ENCODE measurements at places on chromosomes 2 and 18.

DNA sequence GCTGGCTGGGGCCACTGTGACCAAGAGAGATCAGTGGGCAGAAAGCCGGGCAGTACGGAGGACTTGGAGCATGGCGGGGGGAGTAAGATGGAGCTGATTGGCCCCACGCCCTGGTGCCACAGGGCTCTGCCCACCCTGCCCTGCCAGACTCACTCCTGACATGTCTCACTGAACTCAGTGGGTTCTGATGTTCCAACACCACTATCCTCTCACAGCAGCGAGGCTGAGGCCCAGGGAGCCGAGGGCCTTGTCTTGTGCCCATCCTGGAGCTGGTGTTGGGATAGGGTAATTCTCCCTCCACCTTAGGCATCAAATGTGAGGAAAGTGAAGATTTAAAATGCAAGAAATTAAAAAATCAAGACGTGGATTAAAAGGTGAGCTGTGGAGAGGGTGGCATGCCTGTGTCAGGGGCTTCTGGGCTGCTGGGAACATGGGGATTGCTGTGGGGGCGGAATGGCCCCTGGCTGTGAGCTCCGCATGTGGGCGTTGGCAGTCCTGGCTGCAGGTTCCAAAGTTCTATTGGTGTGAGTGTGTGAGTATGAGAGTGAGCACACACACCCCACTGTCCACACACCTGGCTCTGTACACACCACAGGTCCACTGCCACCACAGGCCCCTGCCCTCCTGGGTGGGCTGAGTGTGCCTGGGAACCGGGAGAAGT, 283.5 kb upstream of the HS6ST1 start:
- no peak for DNase-seq

DNA sequence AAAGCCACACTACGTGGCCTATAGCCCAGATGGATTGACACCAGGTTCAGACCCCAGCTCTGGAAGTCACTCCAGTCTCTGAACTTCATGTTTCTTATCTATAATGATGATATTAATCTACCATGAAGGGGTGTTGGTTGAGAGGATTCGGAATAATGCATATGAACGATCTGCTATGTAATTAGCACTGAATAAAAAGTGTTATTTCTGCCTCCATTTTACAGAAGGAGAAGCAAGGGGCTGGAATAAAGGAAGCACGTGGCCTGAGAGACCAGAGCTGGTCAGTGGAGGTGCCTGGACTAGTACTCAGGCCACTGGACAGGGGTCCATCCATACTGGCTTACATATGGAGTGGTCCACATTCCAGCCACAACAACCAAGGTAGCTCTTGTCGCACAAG, 166.5 kb upstream of the MYCN start:
- no peak for DNase-seq

DNA sequence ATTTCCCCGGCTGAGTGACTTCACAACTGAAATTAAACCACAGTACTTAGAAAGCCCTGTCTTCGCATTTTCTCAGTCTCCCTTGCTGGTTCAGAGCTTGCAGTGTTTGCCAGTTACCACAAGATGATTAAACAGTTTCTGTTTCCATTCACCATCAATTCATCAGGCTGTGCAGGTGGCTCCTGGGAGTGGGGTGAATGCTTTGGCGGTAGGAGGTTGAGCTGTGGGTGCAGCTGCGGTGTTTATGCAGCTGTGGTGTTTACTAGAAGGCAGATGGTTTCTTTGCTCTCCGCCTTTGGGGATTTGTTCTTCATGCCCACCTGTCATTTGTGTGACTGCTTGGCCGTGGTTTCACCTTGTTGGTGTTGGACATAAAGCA, 16.1 kb downstream of the ACOXL start:
- DNase-seq = peak; percentile 71

- no peak for DNase-seq
Measured at GRCh38 chr18:7924616-7925015, 357.5 kb downstream of the PTPRM start.

- DNase-seq = no peak
Measured at GRCh38 chr2:233990261-233990798, 60.2 kb upstream of the SPP2 start.

DNA sequence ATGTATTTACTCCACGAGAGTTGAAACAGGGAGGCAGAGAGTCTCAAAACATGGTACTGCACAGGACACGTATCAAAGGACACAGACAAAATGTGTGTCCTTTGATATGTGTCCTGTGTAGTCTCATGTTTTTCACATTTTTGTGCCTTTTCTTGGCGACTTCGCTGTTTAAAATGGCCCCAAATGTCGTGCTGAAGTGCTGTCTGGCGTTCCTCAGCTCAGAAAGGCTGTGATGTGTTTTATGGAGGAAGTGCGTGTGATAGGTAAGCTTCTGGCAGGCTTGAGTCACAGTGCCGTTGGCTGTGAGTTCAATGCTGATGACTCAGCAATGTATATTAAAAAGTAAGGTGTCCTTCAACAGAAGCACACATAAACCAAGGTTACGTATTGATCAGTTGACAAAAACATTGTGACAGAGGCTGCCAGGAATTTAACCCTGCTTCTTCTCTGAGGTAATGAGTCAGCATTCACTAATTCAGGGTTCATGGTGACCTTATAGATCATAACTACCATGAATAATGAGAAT, 78.2 kb downstream of the DYSF start:
- DNase-seq = no peak

DNA sequence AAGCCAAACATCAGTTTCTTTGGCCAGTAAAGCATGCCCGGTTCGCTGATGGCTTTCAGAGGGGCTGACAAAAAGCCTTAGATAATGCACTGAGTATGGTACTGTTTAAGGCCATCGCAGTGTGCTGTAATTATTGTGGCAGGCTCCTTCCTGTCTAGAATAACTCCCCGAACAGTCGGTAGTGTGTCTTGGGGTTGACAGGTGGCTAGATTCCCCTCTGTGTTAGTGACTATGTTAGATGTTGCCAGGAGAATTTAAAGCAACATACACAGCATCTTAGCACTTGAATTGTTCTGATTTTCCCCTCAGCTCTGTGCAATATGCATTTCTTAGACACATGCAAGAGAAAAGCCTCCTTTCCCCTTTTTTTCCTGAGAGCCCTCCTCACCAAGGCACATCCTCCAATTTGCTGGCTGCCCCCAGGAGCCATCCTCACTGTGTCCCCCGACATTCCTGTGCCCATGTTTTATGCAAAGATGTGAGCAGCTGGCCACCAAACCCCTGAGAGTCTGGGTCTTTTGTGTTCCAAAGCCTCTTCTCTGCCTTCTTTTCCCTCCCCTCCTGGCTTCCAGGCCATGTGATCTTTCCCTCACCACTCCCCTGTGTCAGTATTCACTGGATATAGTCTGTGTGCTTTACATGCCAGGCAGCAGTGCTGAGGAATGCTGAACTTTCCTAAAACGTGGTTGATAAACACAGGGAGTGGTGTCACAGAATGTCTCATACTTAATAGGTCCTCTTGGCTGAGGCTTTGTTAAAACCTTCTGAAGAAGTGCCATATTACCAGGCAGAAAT, 331.5 kb downstream of the HRH4 start:
- DNase-seq = no peak

GRCh38 chr2:235170536-235171521, 219.0 kb downstream of the SH3BP4 start:
- DNase-seq = no peak

- DNase-seq = no peak
Measured at GRCh38 chr2:75074228-75074627, 115.8 kb downstream of the POLE4 start.

DNA sequence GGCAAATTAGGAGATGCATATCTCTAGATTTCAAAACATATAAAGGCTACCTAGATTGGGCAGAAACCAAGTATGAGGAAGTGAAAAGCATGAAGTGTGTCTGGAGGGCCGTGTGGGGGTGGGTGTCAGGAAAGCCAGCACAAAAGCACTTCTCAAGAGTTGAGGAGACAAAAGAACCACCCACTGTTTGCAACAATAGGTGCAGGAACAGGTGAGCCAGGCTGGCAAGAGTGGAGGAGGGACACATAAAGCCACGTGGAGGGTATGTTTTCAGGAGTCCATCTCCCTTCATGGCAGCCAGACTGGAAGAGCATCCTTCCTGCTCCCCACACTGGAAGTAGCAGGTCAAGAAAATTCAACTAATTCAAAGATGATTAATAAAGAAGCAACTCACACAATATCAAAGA, 96.4 kb downstream of the CERS6 start:
- peak; percentile 66 for DNase-seq

DNA sequence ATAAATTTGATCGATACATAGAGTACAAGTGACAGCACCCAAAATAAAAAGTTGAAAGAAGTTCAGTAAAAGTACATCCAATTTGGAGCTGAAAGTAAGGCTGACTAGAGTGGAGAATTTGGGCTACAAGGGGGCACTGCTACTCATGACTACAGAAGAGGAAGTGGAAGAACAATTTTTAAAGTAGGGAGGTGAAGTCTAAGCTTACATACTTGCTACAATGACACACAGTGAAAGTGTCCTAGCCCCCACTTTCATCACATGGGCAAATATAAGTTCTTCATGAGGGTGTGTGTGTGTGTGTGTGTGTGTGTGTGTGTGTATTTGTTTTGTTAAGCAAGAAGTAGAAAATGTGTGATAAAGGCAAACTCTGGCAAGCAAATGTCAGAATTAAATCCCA, 45.7 kb downstream of the MAP3K2 start:
- DNase-seq = peak; percentile 66

DNA sequence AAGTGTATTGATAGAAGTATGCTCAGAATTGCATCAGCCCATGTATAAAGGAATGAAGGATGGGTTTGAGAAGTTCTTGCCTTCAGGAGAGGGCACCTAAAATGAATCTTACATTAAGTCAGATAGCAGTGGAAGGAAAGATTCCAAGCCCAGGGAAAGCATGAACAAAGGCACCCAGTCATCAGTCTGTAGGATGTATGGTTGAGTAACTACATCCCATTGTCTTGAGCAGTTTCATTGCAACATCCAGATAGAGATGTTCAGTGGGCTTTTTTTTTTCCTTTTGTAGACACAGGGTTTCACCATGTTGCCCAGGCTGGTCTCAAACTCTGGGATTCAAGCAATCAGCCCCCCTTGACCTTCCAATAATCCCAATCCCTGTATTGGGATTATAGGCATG, 80.7 kb downstream of the ARHGAP28 start:
- no peak for DNase-seq

GRCh38 chr18:44960580-44960979, 279.9 kb downstream of the SETBP1 start:
- no peak for DNase-seq

DNA sequence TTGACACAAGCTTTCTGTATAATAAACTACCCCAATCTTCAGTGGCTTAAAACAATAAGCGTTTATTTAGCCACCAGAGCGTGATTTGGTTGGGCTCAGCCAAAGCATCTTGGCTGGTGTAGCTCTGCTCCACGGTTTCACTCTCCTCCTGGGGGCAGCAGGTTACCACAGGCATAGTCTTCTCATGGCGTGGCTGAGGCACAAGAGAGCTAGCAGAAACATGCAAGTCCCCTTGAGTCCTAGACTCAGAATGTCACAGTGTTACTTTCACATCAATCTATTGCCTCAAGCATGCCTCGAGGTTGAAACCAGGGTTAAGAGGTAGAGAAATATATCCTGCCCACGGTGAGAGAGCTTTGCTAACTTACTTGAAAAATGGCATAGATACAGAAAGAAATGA, 19.9 kb upstream of the SLC9A2 start:
- DNase-seq = no peak

GRCh38 chr2:31049916-31050588, 88.2 kb downstream of the GALNT14 start:
- DNase-seq = no peak

- no peak for DNase-seq
Measured at GRCh38 chr2:39497082-39497801, 60.2 kb upstream of the MAP4K3 start.

DNA sequence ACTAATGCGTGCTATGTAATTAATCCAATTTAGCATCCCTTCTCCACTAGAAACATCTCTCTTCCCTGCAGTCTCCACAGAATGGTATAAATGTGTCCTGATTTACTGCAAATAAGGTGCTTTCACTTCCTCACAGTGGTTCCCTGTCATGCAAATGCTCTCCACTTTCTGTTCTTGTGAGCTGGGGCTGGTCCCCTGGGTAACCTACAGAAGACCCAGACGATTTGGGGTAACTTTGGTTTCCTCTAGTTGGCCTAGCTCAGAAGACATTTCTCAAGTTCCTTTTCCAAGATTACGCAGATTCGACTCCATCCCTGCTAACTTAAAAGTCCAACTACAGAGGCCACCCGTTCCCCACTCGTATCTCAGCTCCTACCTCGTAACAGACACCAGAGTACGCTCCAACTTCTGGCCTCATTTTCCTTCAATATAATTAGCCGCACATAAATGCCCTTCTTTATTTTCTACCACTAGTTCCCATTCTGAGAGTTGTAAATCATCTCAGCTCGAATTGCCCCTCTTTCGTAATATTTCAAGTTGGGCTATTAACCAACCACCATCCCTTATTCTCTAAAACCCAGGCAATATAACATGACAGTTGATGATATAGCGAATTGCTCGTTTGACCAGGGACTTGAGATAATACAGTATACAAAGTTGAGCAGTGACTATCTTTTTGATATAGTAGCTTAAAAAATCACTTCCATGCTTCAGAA, 28.8 kb upstream of the NEDD4L start:
- peak; percentile 64 for DNase-seq

GRCh38 chr2:174330945-174331594, 3.7 kb upstream of the SP9 start:
- DNase-seq = no peak

- DNase-seq = no peak
Measured at GRCh38 chr2:16570516-16570915, 95.1 kb downstream of the CYRIA start.

DNA sequence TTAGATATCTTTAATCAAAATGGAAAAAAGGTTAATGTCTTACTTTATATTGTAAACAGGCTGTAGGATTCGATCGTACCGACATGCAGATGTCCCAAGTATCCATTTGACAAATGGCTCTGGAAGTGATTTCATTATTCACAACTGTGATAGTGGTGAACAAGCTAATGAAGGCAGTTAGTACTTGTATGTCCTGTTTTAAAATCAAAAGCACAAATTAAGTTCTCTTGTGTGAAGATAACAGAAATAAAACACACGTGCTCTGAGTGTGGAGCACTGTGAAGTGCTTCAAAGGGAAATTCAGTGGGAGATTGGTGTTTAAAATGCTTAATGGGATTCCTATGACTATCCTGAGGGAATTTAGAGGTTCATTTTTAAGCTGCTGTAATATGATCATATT, 8.6 kb upstream of the LRP1B start:
- DNase-seq = no peak

DNA sequence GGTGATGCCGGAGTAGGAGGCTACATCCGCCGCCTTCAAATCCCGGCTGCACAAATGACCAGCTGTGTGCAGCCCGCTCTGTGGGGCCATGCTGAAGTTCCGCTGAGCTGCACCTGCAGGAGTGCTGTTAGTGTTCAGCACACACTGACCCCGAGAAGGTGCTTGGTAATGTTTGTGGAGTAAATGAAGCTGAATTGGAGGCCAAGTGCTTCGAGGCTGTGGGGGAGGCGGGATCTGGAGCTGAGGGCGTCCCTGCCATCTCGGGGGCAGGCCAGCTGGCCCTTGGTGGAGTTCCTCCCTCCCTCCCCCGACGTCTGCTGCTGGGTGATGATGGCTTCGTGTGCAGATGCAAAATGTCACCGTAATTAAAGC, 23.2 kb downstream of the KCNF1 start:
- no peak for DNase-seq

- DNase-seq = no peak
Measured at GRCh38 chr18:55179425-55179824, 220.2 kb upstream of the CCDC68 start.
